Stimulated activated CD4-positive, alpha-beta T cell treated with anti-CD3 and anti-CD28 coated beads, TNF-alpha, amount 100 ng/mL, for 48 hours (primary cell): ENCODE measurements at places on chromosomes 1 and 21.

DNA sequence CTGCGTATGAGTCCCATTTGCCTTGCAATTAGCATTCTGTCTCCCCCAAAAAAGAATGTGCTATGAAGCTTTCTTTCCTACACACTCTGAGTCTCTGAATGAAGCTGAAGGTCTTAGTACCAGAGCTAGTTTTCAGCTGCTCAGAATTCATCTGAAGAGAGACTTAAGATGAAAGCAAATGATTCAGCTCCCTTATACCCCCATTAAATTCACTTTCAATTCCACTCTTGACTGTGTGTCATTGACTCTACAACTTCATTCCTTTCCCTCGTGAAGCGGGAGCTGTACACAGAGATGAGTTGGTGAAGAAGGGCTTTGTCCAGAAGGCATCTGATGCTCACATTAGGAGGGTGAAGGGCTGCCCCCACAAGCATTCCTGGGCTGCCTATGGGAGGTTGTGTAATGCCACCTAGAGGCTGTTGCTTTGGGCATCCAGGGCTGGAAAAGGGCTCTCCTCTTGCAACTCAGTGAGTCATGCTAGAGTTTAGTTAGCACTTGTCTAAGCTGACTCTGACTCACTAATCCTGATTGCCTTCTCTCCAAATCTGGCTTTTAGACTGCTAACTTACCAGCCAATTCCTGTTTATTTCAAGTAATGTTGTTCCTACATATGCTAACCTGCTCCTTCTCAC is 1.8 kb downstream of the SPRR1B start:
- DNase-seq: no peak

- no peak for DNase-seq
Observed at GRCh38 chr1:99986656-99987225, 16.9 kb downstream of the SLC35A3 start.

DNA sequence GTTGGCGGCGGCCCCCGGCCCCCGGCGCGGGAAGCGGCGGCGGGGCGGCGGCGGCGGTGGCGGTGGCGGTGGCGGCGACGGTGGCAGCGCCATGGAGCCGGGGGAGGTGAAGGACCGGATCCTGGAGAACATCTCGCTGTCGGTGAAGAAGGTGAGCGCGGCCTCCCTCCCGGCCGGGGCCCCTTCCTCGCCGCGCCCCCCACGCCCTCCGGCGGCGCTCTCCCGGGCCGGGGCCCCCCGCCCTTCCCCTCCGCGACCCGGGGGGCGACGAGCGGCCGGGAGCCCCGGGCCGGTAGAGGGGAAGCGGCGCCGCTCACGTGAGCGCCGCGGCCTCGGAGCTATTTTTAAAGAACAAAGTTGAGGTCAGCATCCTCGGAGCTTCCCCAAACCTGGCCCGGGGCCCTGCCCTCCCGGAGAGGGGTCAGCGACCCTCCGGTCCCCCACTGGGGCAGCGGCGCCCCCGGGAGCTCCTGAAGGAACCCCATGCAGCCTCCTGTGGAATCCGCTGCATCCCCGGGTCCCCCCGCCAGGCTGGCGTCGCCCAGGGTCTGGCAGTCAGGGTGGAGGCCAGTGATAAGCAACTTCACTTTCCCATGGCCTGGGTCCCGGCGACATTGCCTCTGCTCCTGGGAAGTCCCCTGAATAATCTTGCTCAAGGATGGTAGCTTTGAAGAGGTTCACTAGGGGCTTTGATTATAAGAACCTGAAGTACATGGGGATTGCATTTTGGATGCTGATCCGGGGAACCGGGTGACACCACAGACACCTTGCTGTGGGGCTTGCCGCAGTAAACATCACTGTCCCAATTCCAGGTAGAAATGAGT is 560 bp downstream of the PLEKHM2 start:
- DNase-seq: no peak

DNA sequence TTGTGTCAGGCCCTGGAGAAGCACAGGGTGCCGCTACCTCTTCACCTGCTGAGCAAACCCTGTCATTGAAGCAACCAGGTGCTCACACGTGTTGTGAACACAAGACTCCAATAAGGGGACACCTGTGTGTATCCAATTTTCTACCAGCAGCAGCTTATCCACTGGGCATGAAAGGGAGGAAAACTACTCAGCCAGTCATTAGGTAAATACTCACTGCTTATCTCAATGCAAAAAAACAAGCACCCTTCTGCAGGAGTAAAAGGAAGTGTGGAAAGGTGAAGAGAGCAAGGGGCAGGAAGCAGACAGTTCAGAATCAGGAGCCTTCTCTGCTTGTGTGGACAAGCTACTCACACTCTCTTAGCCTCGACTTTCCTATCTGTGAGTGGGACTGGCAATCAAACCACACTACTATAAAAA is 148.9 kb downstream of the ETS2 start:
- no peak for DNase-seq

DNA sequence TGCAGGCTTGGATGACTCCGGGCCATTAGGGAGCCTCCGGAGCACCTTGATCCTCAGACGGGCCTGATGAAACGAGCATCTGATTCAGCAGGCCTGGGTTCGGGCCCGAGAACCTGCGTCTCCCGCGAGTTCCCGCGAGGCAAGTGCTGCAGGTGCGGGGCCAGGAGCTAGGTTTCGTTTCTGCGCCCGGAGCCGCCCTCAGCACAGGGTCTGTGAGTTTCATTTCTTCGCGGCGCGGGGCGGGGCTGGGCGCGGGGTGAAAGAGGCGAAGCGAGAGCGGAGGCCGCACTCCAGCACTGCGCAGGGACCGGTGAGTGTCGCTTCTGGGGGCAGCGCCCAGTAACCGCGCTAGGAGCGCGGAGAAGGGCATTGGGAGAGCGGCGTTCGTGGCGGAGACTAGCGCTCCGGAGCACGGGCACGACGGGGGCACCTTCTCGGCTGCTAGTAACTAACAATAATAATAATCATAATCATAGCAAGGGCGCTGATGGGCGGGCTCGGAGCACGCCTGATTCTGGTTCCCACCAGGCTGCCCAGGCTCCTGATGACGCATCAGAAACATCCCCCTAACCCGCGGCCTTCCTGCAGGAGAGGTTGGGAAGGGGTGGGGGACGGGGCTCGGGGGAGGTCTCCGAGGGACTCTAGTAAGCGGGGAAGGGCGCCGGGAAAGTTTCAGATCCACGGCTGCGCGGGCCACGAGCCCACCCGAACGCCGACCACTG is at the start of gene MX1:
TSS of gene MX1 (plus strand) at position 286 of the 722 bp plus-strand sequence. CDS start 5,832 bp downstream, outside the sequence.
- peak; percentile 58 for DNase-seq

DNA sequence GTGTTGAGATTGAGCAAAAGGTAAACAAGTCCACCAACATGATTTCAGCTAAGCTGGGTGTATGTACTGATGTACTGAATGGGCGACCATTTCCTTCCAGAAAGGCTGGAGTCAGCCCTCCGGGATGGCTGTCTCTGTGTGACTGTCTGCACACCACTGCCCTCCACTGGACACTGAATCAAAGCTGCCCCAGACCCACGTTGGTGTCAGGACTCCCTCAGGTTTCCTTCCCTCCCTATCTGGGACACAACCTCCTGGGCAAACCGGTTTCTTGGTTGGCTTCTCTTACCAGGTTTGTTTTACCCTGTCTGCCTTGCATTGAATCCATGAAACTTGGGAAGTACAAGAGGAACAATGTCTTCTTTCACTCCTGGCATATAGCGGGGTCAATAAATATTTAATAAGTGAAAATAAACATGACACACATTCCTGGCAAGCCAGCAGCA is 5.3 kb upstream of the SRP9 start:
- peak; percentile 13 for DNase-seq

DNA sequence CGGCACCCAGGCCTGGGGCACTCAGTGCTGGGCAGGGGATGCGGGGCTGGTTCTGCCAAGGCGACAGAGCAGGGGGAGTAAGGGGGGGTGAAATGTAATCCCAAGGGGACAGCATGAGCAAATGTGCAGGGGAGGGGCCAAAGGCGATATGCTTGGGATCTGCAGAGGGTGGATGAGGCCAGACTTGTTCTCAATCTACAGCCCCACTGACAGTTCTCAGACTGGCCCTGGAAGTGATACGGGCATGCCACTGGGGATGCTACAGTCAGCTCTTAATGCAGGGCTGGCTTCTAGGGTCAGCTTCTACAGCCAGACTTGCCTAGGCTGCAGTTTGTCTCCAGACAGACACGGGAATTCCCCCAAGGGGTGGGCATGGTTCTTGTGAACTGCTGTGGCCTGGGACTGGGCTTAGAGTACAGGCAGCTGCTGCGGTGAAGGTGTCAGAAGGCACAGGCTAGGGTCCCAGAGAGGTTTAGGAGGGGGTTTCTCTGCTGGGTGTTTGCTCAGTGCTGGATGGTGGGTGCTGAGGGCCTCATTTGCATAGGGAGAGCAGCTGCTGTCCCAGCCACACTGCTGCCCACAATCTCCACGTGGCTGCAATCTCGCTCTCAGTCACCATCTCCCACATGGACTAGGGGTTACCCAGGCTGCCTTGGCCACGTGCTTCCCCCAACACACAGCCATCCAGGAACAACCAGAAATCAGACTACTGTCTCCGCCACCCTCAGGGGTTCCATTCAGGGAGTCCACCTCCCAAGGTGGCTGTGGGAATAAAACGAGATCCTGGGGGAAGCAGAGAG is 190.1 kb downstream of the HIVEP3 start:
- DNase-seq: peak; percentile 68

DNA sequence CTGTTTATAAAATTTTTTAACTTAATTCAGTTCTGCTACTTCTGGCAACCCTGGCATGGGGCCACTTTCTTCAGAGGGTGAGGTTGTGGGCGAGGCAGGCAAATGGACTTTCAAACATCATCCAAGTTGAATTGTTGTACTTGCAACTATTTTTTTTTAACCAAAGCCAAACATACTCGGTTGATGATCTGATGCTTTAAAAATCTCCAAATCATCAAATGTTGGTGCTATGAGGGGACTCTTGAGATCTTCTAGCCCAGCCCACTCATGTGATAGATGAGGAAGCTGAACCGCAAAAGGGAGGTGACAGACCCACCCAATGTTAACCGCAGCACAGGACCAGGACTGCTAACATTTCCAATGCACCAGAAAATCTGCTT is 6.7 kb downstream of the SLC1A7 start:
- DNase-seq: no peak

DNA sequence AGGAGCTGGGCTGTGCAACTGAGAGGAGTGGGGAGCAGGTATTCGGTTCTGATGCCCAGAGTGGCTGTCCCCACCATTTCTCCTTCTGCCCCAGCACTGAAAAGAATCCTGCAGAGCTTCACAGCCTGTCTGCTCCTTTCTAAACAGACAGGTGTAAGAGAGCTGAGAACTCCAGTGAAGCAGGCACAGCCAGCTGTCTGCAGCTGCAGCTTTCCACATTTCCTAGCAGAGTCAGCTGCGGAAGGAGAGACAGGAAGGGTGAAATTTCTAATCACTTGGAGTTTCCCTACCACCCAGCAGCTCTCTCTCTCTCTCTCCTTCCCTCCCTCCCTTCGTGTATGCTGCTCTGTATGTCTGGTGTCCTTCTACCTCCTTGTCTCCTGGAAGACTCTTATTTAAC is 40.5 kb upstream of the GJB5 start:
- DNase-seq: no peak

DNA sequence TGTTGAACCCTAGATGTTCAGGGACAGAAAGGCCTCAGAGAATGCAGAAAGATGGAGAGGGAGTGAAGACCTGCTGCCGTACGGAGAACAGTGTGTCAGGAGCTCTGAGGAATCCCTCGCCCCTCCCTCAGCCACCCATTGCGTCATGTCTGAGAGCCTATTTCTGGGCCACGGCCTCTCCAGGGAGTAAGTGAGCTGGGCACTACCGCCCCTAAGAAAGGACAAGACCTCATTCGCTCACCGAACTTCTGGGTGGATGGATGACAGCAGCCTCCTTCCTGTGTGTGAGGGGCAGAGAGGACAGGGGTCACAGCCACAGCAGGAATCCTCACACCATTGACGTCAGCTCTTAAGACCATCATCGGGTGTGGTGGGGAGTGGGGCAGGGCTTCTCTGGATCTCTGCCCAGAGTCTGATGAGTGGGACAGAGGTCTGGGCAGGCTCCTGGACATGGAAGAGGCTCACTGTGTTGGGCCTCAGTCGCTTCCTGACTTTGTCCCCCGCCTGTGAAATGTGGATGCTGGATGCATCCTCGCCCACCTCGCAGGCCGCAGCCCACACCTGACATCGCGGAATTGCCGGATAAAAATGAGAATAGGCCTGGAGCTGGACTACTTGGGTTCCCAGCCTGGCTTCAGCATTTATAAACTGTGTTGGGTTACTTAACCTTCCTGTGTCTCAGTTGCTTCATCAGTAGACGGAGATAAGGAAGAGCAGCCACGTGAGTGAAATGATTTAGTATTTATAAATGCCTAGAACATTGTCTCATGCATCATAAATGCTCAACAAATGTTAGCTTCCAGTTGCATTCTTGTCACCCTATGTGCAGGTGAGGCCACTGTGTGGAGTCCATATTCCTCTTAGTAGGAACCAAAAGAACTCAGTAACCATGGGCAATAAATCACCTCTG is 238.6 kb downstream of the TRABD2B start:
- no peak for DNase-seq

GRCh38 chr1:201724039-201724765 is 104.8 kb upstream of the IPO9 start:
- no peak for DNase-seq

DNA sequence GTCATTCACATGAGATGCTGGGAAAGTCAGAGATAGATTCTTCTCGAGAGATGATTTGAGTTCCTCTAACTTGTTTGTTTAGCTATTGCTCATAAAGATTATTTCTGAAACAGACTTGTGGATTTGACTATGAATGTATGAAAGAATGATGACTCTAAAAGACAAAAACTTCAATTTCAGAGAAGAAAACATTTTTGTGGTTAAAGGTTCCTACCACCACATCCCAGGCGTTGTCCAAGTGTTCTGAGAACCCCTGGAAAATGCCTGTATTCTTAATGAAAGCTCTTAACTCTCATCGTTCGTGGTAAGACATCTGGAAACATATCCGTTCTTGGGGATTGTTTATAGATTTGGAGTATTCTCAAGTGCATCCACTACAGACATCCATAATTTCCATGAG is 228.7 kb downstream of the BARHL2 start:
- DNase-seq: no peak

DNA sequence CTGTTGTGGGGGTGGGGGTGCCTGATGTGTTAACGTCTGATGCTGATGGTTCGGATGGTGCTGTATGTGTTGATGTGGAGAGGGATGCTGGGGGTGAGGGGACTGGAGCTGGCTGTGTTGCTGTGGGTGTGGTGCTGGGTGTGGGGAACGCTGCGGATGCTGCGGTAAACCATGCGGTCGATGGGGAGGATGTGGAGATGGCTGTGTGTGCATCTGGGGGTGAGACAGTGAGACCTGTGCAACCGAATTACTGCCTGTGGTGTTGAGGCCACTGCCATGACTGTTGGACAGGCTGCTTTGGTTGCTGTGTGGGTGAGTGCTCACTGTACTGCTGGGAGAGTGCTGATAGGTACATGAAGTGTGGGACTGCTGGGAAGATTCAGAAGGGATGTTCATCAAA is 26.8 kb upstream of the GUCA2A start:
- DNase-seq: no peak
